ENCODE measurements at places on chromosomes 3 and 15.

DNA sequence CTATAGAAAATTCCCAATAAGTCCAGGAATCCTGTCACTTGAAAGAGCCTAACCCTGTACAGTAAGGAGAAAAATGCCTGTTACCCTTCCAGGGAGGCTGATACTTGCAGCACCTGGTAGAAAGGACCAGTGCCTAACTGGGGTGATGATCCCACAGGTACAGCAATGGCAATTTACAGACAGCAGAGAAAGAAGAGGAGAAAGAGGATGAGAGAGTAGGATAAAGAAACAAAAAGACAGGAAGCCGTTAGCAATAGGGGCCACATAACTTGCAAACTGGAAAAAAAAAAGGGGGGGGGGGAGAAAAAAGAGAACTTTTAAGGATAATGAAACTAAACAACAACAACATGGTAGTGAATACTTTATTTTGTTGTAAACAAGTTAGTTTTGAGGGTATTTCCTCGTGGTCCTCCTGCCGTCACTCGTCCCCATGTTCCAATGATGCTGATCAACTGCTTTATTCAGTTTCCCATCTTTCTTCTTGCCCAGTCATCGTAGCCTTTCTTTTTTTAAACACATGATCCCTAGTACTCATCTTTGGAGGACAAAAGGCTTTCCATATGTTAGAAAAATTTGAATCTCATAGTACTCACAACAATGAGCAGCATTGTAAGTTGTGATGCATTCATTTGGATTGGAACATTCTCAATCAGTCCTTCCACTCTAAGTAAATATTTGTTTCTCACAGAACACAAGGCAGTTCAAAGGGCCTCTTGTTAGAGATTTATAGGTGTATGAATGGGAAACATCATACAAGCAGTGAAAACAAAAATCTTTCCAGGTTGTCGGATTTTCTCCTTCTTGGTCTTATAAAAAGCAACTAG lies 8.6 kb downstream of the TM4SF1 start:
- no peak for DNase-seq

DNA sequence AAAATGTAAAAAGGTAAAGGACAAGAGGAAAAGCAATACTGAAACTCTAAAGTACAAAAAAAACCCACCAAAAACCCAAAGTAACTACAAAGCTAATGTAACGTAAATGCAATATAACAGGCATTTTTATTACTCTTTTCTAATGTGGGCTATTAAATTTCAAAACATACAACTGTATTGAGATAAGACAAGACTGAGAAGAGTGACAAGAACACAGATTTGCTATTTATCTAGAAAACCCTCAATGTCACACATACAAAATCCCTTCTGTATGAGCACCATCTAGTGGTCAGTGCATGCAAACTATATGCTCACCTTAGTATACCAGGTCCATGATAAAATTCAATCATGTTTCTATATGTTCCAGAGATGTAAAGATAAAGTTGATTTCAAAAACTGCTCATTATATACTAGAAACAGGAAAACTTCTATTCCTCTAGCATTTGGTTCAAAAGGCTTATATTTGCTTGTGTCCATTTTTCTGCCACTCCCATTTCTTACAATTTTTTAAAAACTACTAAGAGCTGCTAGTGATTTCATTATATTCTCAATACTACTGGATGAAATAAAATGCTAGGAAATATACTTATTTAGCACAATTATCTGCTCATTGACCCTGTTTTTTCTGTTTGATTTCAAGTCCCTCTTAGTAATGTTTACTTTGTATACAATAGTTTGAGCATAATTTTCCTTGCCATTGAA lies 111.4 kb downstream of the DLG1 start:
- peak; percentile 61 for DNase-seq

DNA sequence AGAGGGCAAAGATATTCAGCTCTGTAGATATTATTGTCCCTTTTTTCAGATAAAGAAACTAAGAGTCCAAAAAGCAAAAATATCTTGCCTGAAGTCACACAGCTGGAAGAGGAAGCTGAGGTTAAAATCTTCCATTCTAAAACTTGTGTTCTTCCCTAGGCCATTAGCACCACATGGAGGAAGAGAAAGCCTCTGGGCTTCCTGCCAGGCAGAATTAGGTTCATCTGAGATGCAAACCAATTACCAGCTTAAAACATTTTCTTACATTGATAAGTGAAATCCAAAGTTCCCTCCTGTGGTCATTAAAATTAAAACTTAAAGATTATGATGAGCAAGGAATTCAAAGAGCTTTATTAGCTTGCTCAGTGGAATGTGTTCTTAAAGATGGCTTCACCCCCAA lies 235.3 kb upstream of the SETMAR start:
- no peak for DNase-seq

- DNase-seq = peak; percentile 11
These were observed 29.3 kb downstream of the SLC4A7 start for GRCh38 chr3:27454914-27455313.

GRCh38 chr3:144815655-144816054 lies 844.0 kb downstream of the DIPK2A start:
- DNase-seq = no peak

DNA sequence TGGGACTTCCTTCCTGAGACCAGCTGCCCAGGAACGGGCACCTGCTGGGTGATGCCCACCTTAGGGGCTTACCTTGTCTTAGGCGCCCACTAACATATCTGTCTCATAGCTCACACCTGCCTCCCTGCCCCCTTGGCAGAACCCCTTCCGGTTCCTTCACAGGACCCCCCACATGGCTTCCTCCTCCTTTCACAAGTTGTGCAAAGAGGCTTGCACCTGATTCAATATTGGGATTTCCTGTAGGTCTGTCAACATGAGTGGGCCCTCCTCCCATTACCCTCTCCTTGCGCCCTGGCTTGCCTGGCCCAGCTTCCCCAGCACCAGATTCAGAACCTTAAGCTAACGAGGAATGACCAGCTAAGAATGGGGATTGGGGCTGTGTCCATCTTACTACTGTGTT lies 633 bp downstream of the THPO start:
- no peak for DNase-seq

DNA sequence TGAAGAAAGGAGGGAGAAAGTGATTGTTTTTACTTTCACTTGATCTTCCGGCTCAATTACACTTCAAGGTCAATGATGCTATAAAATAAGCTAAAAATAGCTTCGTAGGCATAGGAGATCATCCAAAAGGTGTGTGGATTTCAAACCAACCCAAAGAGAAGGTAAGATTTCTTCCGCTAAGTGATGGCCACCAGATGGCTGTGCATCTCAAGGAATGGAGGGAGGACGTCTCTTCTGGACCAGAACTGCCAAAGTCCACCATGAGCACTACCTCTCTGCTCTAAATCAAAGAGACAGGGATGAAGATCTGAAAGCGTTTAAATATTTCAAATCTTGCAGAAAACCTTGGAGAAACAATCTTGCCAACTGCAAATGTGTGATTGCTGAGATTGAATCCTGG lies 199.1 kb upstream of the ZPLD1 start:
- no peak for DNase-seq

DNA sequence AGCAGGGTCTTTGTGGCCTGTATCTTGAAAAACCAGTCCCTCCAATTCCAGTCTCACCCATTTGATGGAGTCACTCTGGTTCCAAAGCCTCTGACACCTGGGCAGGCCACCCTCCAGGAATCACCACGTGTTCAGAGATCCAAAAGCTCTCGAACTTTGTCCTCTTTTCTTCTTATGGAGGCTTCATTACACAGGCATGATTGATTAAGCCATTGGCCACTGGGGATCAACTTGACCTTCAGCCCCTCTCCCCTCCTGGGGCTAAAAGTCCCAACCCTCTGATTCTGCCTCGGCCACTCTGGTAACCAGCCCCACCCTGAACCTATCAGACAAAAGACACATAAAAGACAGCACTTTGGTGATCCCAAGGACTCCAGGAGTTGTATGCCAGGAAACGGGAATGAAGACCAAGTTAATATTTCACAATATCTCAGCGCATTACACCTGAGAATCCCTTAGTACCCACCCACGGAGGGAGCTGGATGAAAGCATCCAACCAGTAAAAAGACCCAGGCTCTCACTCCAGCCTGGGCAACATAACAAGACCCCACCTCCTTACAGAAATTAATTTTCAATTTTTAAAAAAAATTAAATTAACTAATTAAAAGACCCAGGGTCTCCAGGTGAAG lies 23.0 kb upstream of the SSUH2 start:
- DNase-seq = no peak

DNA sequence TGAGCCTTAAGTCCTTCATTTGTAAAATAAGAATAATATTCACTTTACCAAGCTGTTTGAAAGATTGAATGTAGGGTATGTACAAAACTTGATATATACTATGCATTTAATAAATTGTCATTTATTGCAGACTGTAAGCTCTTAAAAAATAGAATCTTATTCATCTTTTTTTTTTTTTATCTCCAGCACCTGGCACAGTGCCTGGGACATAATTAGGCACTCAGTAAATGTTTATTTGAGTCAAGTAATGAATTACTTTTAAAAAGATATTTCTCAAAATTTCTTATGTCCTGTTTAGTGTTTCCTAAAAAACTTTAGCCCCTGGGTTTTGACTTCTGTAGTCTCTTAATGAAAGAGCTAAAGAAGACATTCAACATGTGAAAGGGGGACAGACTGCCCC lies 71.7 kb downstream of the TOP2B start:
- no peak for DNase-seq

DNA sequence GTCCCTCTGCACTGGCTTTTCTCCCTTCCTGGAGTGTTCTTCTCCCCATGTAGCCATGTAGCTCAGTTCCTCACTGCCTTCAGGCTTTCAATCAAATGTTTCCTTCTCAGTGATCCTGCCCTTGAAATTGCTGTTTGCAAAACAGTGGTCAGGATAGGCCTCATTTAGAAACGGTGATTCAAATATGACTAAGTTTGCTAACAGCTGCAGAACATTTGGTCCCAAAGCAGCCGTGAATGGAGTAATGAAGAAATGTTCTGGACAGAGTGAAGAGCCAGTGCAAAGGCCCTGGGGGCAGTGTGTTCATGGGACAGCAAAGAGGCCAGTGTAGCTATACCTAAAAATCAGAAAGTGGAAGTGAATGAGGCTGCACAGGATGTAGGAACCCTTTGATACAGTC lies 223.4 kb downstream of the FEZF2 start:
- DNase-seq = no peak

GRCh38 chr3:186732169-186732766 lies 15.1 kb downstream of the KNG1 start:
- DNase-seq = no peak

DNA sequence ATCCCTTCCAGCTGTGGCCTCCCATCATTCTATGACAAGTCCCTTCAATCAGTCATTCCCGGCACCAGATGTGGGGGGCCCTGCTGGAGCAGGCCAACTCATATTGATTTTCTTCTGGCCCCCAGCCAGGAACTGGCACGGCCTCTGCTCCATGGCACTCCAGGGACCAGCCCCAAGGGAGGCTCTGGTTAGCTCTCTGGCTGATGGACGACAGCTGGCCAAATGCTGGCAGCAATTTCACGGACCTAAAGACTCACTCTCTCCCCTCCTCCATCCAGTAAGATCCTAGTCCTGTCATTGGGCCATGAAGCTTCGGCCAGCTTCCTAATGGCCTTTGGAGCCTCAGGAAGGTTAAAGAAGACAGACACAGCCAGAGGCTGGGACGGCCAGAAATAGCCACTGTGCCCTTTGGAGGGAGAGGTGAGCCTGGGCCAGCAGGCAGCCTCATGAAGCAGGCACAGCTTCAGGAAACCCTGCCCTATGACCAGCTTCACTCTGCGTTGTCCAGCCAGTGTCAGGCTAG lies 131.0 kb downstream of the MEX3B start:
- DNase-seq = no peak

- DNase-seq = no peak
These were observed 11.5 kb upstream of the CCR9 start for GRCh38 chr3:45874677-45875346.

- DNase-seq = no peak
These were observed 59.7 kb downstream of the PLXNA1 start for GRCh38 chr3:127042634-127043033.

GRCh38 chr3:16060358-16060852 lies 114.1 kb upstream of the GALNT15 start:
- no peak for DNase-seq

DNA sequence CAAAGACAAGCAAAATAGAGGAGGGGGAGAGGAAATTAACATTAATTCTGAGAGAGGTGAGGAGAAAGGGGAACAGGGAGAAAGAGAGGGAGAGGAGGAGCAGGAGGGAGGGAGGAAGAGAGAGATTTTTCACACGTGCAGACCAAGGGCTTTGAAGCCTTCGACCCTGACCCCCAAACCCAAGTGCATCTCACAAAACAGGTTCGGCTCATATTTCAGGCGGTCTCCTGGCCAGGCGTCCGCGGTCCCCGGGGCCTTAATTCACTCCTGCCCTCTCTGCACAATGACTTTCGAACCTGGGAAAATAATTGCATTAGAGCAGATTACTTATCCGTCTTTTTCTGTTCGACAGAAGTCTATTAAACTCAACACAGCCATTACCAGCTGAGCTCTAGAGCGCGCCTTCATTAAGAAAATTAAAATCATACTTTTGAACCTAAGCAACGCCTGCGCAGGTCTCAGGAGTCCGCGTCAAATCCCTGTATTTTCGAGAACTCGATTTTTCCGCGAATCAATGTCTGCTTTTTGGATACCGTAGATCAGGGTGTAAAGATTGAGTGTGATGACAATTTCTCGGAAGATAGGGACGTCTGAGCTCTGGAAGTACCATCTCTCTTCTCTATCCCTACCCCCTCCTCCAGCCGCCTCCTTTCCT lies 220.7 kb downstream of the MEIS2 start:
- DNase-seq = no peak

GRCh38 chr15:74421302-74422245 lies 12.2 kb downstream of the SEMA7A start:
- no peak for DNase-seq

DNA sequence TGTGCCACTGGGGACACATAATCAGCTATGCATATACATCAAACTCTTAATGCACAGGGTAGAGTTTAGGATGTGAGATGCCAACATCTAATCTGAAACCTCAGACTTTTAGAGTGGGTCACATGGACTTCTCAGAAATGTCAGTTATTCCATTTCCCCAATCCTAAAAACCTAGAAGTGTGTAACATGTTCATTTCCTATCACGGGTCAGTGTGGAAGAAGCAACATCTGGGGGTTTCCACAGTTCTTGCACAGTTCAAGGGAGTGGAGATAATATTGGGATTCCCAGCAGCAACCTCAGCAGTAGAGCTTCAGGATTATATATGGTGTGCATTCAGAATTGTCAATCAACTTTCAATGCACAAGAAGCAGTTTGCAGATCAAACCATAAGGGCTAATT lies 44.4 kb upstream of the SPRED1 start:
- DNase-seq = no peak

DNA sequence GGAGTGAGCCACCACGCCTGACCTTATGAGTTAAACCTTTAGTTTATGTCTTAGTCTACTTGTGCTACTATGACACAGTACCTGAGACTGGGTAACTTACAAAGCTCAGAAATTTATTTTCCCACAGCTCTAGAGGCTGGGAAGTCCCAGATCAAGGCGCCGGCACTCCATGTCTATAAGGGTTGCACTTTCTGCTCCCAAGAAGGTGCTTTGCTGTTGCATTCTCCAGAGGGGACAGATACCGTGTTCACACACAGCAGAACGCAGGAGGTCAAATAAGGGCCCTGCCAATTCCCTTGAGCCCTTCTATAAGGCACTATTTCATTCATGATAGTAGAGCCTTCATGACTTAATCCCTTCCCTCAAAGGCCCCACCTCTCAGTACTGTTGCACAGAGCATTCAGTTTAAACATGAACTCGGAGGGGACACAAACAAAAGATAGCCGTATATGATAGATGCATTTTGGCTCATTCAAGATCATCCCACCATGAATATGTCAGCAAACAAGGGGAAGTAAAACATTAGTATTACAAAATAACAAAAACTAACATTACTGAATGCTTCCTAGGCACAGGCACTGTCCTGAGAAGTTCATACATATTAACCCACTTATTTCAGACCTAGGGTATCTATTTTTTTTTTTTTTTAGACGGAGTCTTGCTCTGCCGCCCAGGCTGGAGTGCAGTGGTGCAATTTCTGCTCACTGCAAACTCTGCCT lies 26.5 kb downstream of the PLA1A start:
- DNase-seq = no peak
